ENCODE measurements at places on chromosomes 6 and 20. TPM values are rescaled to one million over a fixed set of nuclear protein-coding genes. Genes with fewer than 3 reads are reported as not detected.

GRCh38 chr20:39309458-39309857 is 347.3 kb downstream of the DHX35 start:
- DNase-seq = no peak

- DNase-seq = no peak
Observed at GRCh38 chr6:61751986-61752385, 534.0 kb downstream of the KHDRBS2 start.

DNA sequence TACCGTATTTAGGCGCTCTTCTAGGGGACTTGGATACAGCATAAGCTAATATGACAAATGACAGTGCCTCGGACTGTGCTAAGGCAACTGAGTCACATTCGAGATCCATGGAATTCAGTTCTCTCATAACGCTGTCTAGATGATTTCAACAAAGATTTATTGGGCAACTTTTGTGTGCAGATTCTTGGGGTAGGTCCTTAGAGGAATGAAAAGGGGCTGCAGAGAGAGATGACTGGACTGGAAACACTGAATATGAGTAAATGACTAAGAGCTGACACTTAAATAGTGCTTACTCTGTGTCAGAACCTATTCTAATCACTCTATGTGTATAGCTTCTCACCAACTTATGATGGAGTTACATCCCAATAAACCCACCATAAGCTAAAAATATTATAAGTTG is 36.4 kb upstream of the MARCKS start:
- DNase-seq = no peak

The BPIFB4 gene
- polyA plus RNA-seq = 0.12 TPM

DNA sequence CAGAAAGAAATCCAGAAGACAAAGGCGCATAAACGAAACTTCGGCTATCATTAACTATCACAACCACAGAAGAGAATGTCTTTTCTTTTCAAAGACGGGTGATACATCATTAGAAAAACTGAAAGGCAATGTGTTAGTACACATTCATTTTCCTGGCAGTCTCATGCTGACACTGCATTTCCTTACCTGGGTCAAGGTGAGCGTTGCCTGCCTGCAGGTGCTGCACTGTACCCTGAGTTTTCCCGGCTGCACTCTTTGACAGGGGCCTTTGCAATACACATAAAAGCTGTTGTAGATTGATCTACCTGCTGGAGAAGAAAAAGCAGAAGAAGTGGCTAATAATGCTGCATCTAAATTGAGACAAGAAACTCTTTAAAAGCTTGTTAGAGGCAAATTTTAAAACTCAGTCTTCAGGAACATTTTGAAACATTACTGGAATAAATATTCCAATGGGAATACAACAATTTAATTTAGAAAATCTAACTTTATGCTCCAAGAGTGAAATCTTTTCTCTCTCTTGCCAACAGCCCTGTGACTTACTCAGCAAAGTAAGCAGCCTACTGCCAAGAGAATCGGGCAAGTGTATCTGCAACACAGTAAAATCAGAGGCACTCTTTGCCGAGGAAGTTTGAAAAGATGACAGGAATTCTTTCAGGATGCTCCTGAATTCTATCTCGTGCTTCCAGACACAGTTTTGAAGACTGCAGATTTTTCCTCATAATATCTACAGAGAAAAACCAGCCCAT is 526.4 kb downstream of the PRKN start:
- no peak for DNase-seq

- DNase-seq = no peak
Observed at GRCh38 chr6:36350082-36350481, 13.4 kb upstream of the BNIP5 start.

- no peak for DNase-seq
Observed at GRCh38 chr20:53921443-53921973, 148.9 kb downstream of the BCAS1 start.

DNA sequence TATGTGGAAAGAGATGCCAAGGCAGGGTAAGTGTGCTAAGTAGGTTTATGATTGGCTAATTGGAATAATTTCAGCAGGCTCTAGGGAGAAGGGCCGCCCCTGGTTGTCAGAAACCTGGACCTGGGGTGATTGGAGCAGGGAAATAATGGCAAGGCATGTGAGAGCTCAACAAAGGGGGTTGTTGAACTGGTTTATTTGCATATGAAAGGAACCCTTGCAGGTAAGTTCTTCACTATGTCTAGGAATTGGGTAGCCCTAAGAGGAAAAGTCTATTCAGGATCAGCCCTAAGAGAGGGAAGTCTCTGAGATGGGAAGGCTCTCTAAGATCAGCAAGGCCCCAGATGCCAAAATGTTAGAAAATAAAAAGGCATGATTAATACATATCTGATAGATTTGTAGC is 175.4 kb upstream of the PRND start:
- DNase-seq = no peak

GRCh38 chr6:44435500-44435899 is 48.0 kb downstream of the CDC5L start:
- DNase-seq = no peak

The PAK5 gene
- polyA plus RNA-seq = 1.6 TPM

- no peak for DNase-seq
Observed at GRCh38 chr6:54099225-54099624, 12.0 kb upstream of the MLIP start.

The OOEP gene
- 0.43 TPM for polyA plus RNA-seq

DNA sequence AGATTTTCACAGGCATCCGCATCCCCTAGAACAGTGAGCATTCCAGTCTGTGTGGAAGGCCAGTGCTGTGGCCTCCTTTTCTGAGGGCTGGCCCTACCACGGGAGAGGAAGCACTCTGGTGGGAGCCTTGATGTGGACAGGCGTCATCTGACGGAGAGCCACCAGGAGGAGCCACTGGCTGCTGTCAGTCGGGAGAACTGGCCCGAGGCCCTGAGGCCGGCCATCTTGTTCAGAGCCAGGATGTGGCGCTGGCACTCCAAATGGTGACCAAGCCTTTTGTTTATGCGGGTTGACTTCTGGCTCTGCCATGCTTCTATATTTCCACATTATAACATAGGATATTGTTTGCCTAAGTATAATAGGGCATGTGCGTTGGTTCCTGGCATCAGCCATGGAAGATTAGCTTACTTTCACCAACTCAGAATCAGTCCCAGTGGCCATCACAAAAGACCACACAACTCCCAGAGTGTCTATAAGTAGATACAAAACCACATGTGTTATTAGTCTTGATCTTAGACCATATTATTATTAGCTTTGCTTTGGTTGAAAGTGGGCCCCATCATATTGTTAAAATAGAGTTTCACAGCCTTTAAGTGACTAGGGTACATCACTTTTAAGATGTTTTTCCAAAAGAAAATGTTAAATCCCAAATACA is 273.9 kb upstream of the TAB2 start:
- no peak for DNase-seq

DNA sequence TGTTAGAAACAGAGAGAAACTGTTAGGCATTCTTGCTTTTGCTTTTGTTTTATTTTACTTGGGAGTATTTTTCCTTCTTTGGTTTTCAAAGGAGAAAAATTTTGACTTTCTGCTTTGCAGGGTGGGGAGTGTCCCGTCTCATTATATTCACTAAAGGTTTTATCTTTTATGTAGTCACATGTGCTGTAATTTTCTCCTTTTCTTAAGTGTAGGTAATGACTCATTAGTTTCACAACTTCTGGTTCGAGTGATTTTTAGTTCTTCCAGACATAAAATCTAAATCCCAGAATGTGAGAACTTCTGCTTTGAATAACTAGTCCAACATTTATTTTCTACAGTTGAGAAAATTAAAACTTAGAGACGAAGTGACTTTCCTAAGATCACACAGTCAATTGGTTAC is 37.7 kb downstream of the ADGRF1 start:
- no peak for DNase-seq

- no peak for DNase-seq
Observed at GRCh38 chr6:11847515-11848345, 69.1 kb upstream of the ADTRP start.

The ARFGEF3 gene
- polyA plus RNA-seq = 7.3 TPM

GRCh38 chr6:40999569-40999968 is 39.5 kb downstream of the UNC5CL start:
- peak; percentile 30 for DNase-seq

- peak; percentile 61 for DNase-seq
Observed at GRCh38 chr20:46520976-46521579, 7.7 kb upstream of the ZNF334 start.

DNA sequence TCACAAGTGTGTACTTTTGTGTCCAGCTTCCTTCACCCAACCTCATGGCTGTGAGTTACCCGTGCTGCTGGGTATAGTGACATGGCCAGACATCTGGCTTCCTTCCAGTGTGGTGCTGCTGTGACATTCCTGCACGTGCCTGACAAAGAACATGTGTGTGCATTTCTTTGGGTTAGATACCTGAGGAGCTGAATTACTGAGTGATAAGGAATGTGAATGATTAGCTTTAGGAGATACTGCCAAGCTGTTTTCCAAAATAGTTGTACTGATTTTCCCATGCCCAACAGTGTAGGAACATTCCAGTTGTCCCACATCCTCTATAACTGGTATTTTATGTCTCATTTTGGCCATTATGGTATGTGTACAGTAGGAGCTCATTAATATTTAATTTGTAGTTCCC is 132.5 kb downstream of the PREX1 start:
- DNase-seq = peak; percentile 73

- no peak for DNase-seq
Observed at GRCh38 chr6:10414756-10415616, at the start of gene TFAP2A. Gene TFAP2A (minus strand): TSS chr6:10415074. CDS start chr6:10414991, 83 bp downstream.

DNA sequence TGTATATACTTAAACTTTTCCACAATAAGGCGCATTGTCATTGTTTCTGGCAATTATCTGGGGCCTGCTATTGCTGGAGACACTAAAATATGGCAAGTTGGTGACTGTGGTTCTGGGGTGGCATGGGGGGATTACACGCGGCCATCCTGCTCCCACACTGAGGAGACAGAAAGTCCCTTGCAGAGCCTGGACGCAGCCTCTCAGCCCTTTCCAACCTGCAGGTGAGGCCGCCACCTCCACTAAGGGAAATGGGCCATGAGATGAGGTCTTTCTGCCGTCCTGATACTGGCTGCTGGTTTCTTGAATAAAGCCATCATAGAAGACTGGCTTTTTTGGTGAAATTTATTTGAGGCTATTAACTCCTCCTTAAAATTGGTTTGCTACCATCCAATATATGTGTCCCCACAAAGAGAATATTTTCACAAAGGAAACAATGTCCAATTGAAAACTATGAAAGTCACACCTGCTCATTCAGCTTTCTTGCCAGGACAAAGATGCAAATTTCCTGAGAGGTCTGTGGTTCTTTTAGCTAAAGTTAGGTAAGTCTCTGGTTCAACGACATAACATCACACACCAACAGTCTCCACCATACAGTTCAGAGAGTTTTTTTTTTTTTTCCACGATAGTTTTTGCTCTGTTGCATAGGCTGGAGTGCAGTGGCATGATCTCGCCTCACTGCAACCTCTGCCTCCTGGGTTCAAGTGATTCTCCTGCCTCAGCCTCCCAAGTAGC is 13.0 kb downstream of the TXNDC5 start:
- no peak for DNase-seq

DNA sequence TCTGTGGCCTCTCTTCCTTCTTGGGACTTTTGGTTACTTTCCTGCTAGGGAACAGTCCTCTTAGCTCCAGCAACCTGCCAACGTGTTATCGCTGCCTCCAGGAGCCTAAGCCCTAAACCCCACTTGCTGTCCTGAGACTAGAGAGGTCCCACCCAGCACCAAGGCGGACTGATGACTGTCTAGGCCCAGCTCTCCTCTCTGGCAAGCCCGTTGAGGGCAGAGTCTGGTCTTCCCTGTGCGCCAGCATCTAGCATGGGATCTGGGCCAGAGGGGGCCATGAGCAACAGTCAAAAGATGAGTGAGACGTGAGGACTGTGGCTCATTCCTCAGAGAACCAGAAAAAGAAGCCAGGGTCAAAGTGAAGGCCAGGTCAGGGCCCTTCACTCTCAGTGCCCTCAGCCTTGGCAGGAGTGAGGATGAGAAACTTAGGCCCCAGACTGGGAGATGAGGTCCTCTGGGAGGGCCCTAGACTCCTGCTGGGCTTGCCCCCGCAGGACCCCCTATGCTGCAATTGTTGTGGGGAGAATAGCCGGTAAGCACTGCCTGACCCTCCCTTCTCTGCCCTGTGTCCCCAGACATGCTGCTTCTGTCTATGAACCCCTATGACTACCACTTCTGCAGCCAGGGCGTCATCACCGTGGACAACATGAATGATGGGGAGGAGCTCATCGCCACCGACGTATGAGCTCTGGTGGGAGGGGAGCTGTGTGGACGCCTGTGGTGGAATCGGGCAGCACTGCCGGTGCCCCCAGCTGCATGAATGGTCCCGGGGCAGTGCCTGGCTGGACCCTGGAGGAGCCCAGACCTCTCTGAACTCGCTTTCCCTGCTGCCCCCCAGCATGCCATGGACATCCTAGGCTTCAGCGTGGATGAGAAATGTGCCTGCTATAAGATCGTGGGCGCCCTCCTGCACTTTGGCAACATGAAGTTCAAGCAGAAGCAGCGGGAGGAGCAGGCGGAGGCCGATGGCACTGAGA is 30.9 kb downstream of the MYH7B start:
- no peak for DNase-seq

DNA sequence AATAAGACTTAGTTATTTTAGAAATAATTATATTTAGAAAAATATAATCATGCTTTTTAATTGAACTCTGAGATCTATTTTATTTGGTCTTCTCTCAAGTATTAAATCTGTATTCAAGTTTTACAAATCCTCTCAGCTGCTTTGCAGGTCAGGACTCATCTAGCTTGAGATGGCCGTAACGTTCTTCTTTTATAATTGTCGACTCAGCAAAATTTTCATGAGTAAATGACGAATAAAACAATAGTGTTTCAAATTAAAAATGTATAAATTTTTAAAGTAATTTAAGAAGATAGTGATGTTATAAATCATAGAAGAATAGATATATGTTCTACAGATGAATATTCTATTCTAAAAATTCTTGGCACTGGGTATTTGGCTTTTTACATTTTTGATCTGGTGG is 957.1 kb upstream of the EYS start:
- no peak for DNase-seq

DNA sequence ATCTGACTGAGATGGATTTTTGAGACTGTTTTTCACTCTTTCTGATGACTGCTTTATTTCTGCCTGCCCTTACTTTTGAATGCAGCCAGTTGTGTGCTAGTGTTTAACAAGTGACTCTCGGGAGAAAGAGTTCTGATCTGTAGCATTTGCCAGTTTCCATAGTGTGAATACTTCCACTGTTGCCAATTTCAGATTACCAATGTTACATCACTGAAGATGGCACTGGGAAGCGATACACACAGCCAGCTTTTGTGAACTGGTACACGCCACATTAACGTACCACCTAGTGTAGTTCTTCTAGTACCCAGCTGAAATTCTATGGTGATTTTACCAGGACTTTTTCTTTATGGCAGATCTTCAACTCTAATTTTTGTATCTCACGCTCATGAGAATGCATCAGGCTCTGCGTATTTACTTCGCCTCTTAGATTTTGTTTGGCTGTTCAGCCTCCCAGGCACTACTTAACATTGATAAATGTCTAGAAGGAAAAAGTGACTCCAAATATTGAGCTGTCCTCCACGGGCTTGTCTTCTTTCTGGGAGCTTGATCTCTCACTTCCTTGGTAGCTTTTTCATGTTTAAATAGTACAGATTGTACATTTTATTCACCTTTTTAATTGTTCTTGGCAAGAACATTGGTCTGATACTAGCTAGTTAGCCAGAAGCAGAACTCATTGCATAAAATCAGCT is 521.6 kb upstream of the SOX4 start:
- DNase-seq = no peak

The GSTA2 gene
- polyA plus RNA-seq = 24.0 TPM

The WFDC2 gene
- polyA plus RNA-seq = 2.8 TPM

All from large intestine (tissue), 12 donors.